ENCODE measurements at places on chromosomes 5 and 9.

GRCh38 chr5:32726086-32726557 lies 15.0 kb downstream of the NPR3 start:
- DNase-seq: no peak

GRCh38 chr9:120937127-120937526 lies 10.5 kb upstream of the TRAF1 start:
- no peak for DNase-seq

- DNase-seq: no peak
Observed at GRCh38 chr9:93587651-93588347, 11.4 kb downstream of the PHF2 start.

DNA sequence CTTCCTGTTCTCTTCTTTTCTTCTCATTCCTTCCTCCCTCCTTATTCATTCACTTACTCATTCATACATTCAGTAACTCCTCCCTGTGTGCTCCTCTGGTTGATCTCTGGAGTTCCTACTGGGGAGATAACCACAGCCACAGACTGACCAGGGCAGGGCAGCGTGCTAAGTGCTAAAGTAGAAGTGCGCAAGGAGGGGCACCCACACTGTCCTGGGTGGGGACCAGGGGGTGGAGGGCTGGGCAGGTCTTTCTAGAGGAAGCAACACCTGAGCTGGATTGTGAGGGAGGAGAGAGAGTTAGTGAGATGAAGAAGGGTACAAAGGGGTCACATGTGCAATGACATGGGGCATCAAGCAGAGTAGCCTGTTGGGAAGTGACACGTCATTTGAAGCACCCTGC lies 13.8 kb downstream of the ENHO start:
- no peak for DNase-seq

GRCh38 chr9:121902461-121903135 lies 190.5 kb downstream of the TTLL11 start:
- no peak for DNase-seq

- DNase-seq: no peak
Observed at GRCh38 chr9:110762783-110763182, 94.2 kb downstream of the MUSK start.

DNA sequence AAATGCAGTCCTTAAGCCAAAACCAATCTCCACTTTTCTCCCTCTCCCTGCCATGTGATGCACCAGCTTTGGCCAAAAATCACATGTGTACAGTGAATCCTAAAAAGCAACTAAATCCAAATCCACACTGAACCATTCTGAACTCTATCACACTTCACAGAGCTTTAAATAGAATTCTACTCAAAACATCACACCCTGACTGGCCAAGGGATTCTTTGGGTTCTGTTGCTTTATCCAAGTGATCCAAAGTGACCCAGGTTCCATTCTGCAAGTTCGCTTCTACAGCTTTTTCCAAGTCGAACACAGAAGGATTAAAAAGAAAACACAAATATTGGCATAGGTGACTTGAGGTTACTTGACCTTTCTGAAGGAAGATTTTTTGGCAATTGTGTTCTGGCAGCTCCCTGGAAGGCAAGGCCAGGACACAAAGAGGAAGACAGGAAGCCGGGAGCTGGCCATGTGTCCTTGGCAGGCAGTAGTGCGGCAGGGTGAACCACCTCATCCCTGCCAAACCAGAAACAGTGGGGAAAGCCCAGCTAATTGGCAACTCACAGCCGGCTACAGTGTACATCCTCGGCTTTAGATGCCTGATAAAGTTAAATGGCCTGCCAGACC lies 115.0 kb downstream of the NFIB start:
- no peak for DNase-seq

GRCh38 chr5:65821966-65822365 lies 100.0 kb downstream of the NLN start:
- DNase-seq: no peak

- no peak for DNase-seq
Observed at GRCh38 chr5:138663009-138663408, 87.8 kb upstream of the HSPA9 start.

DNA sequence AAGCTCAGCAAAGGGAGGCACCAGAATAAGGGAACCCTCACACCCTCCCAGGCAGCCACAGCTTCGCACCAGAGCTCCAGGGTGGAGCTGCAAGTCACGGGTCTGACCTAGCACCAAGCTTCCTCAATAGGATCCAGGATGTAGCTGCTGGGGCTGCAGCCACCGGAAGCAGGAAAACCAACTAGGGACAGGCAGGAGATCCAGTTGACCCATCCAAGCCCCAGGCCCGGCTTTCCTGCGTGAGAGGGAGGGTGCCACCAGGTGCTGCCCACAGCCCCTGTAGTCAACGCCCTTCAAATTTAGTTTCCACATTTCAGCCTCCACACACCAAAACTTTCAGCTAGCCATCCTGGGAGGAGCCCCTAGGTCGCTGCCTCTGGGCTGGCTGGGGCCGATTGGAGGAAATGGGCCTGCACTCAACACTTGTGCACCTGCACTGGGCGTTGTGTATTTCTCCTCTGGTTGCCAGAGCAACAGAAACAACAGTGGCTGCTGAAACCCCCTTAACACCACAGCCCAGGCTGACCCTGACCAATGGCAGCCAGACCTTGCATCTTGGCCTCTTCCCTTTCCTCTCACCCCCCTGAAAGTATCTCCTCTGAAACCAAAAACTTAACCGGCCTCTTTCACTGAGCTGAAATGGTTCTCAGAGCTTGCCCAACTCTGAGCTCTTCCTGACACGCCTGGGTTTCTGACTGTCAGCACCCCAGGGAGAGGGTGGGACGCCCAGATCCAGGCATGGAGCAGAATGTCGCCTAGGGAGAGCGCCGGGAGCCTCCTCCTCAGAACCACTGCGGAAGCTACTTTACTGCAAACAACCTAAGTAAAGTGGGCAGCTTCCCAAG lies 226.5 kb upstream of the MAP3K1 start:
- DNase-seq: peak; percentile 46

DNA sequence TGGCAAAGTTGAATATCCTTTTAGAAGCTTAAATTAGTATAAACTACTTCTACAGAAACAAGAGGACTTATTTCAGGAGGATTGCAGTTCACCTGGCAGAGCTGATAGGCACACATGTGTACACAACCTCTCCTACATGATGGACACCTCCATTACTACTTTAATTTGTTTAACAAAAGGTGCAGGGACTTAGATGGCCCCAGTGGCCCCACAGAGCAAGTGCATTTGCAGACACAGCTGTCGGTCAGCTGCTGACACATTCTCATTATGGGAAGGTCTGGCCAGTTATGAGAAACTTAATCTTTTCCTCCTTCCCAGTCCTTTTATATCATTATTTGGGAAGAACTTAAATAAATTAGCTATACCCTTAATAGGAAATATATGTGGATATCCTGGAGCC lies 28.3 kb downstream of the TDRD7 start:
- DNase-seq: no peak

DNA sequence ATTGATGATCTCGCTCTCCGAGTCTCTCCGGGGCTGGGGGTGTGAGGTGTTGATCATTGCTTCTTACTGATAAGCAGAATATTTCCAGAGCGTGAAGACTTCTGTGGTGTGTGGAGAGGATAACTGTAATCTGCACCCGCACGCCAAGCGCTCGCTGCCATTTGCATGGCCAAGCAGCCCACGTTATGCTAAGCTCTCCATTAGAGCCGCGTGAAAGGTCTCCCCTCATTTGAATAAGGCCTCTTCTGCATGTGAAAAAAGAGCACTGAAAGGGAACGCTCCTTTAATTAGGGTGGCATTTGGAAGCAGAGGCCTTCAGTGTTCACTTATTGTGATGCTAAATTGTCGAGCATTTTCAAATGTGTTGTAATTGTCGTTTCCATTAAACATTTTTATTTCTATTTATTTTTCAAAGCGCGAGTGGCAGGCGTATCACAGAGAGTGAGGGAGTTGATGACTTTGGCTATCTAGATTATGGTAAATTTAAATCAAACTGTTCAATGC lies 163.6 kb upstream of the IRX2 start:
- DNase-seq: no peak

DNA sequence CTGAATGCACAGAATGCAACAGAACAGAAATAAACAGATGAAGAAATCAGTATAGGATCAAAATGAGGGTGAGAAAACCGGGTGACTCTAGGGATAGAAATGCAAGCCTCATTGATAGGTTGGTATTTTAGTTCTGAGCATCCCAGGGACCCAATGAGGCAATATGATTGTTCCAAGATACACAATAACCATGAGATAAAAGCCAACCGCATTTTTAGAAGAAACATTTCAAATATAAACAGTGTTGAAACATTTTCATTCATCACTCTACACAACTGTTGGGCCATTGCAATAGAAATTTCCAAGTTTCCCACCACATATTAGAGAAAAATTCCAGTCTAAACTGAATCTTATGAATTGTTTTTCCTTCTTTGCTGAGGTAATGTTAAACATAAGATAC lies 452.3 kb upstream of the PTGER4 start:
- DNase-seq: no peak

GRCh38 chr5:14009575-14009974 lies 65.1 kb upstream of the DNAH5 start:
- DNase-seq: no peak

- no peak for DNase-seq
Observed at GRCh38 chr5:179270581-179271427, 74.5 kb downstream of the ADAMTS2 start.

GRCh38 chr9:75539523-75539922 lies 350.9 kb upstream of the PCSK5 start:
- no peak for DNase-seq

- DNase-seq: no peak
Observed at GRCh38 chr9:105836936-105837660, 142.8 kb downstream of the TMEM38B start.

DNA sequence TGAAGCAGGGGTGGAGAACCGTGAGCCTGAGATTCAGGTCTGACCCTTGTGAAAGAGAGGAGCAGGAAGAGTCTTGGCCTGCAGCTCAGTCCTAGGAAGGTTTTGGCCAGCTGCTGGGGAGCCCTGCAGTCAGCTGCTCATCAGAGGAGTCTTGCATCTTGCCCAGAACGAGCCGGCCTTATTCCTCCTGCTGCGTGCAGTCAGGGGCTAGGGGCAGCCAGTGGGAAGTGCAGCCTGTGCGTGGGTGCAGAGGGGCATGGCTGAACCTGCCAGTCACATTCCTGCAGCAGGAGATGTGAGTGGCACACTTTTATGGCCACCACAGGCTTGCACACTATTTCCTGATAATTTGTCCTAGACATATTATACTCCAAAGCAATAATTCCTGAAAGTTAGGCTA lies 278.7 kb downstream of the NPR3 start:
- DNase-seq: no peak

DNA sequence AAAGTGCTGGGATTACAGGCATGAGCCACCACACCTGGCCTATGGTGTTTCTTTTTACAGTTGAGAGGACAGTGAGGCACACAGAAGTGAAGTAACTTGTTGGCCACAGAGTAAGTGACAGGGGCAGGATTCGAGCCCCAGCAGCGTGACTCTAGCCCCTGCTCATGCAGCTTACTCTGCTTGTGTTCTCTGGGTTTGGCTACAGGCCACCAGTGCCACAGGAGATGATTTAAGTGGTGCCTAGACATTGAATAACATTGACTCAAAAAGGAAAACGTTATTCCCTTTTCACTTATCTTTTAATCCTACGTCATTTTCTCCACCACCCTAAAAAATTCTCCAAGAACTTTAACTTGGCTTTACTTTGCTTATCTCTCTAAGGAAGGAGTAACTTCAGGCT lies 61.4 kb downstream of the SNX24 start:
- DNase-seq: no peak
